Anterior cingulate cortex (tissue), 58 donors: ENCODE measurements at places on chromosomes 5 and 9.

DNA sequence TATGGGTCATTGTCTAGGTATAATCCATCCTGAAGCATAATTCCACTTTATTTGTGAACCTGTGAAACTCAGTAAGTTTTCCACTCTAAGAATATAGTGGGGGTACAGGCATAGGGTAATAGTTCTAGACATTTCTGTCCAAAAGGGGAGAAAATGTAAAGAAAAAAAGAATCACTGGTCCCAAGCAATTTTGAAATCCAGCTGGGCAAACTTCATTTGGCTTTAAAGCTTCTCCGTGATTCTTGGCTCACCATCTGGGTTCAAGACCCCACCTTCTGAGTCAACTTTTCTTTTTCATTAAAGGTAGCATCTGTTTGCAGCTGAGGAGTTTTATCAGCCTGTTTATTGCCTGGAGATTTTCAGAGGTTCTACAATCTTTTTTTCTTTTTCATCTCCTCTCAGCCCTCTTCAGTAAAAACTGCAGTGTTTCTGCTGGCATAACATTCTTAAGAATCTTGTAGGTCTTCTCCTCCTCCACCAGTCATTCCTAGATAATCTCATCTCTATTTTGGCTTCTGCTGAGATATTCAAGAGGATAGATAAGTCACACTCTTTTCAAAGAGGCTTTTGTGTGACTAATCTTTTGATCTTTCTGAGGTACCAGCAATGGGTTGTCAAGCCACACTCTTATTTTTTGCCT lies 126.1 kb upstream of the PITX1 start:
- no peak for DNase-seq

GRCh38 chr5:54874337-54875021 lies 110.9 kb downstream of the ESM1 start:
- DNase-seq = no peak

DNA sequence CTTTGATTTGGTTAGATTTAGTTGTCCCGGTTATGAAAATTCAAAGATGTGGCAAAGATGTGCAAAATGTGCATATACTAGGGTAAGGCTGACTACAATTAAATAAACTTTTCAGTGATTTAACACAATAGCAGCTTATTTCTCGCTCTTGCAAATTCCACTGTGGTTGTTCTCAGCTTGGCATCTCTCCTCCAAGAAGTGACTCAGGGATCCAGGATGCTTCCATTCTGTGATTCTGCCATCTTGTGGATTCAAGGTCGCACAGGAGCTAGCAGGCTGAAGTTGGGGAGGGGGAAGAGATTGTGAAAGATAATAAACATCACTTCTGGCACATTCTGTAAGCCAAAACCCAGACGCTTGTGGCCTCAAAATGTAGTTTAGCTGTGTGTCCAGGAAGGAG lies 60.1 kb upstream of the TGFBR1 start:
- DNase-seq = no peak

DNA sequence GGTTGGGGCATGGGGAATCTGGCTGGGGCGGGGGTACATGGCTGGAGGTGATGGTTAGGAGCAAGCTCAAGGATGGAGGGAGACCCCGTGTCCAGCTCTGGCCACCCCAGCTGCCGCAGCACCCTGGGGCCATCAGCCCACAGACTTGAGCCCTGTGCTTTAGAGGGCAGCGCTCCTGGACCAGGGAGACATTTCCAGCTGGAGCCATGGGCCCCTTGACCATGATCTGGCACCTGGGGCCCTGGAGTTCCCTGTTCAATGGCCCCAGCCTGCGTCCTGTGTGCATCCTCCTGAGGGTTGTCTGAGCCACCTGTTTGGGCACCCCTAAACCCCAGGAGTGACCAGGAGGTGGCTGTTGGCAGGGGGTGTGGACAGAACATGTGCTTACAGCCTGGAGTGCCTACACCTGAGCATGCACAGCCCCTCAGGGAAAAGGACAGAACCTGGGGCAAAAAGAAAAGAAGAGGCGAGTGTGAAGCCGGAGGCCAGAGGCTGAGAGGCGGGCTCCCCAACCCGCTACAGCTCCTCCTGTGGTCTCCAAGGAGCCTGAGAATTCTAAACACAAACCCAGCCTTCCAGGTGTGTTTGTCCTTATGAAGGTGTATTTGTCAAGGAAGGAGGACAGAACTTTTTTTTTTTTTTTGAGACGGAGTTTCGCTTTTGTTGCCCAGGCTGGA lies 126.7 kb downstream of the C9orf50 start:
- no peak for DNase-seq

DNA sequence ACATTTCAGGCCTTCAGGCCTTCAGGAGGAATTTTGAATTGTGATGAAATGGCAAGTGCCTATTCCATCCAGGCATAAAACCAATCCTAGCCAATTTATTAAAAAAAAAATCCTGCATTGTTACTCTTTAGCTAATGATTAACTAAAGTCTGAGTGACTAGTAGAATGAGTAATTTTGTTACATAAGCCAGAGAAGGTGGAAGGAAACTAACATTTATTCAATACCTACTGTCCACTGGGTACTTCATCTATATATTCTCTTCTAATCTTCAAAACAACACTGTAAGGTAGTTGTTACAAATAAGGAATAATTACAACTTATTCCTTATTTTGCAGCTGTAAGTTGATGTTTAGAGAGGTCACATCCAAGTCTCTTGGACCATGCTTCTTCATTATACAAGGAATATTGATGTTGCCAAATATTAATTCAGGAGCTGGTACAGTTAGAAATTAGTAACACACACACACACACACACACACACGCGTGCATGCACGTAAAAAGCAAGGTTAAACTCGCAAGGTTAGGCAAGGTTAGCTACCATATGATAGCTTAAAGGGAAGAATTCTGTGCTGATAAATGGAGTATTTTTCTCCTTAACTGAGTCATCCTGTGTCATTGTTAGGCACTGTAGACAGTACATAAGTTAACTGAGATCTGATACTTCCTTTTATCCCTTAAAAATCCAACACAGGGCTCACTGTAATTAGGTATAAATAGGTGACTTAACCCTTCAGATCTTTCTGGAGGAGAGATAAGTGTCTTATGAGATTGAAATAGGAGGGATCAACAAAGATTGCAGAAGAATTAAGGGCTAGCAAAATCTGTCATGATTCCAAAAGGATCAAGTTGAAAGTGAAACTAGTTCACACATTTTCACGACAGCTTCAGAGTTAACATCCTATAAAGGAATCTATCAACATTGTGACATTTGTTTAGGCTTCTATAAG lies 596.9 kb downstream of the PDE4D start:
- DNase-seq = no peak

DNA sequence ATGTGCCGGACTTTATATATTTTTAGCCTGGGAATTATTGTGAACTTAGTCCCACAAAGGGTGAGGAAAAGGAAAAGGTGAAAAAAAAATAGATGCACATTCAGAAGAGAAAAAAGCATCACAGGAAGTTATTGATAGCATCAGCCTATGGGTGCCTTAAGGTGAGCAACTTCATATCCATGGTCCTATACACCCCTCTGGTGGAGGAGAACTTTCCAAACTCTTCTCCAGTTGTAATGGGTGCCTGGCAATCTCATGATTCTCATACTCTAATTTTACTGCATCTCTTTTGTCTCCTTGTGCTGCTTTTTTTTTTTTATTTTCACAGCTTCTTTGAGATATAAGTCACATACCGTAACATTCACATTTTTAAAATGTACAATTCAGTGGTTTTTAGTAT lies 107.4 kb downstream of the JAKMIP2 start:
- DNase-seq = no peak

DNA sequence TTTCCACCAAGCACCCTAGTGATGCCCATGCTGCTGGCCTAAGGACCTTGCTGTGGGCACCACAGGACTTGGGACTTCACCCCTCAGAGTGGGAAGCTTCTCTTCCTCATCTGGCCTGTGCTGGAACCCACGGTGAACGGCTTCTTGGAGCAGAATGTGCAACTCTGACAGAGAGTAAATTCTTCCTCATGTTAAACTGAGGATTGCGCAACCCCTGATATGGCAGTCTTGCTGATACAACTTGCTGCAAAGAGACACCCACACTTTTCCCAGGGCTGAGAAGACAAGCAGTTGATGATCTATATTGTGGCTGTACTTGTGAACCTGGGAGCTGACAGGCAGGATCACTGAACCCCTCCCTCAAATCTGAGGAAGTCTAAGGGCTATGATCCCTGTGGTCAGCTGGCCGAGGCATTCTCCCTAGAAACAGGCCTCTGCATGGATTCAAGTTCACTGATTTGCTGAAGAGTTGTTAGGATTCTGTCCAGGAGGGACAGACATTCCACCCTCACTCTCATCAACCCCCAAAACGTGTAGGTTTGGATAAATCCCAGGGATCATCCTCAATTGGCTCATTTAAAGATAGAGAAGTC lies 307.2 kb downstream of the MTRR start:
- no peak for DNase-seq

DNA sequence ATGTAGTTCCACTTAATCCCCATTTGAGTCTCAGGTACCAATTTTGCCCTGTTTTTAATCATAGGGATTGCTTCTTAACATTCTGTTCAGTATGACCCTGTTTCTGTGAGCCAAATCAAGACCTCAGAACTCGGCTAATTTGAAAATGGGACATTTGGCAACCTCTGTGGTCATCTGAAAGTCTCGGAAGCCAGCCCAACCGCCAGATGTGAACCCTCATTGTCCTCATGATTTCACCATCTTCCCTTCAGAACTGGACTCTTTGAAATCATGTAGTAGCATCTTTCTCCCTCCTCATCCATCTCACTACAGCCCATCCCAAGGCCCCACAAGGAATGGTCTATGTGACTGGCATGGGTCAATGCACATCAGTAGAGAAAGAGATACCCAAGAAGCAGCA lies 88.9 kb downstream of the S1PR3 start:
- no peak for DNase-seq

DNA sequence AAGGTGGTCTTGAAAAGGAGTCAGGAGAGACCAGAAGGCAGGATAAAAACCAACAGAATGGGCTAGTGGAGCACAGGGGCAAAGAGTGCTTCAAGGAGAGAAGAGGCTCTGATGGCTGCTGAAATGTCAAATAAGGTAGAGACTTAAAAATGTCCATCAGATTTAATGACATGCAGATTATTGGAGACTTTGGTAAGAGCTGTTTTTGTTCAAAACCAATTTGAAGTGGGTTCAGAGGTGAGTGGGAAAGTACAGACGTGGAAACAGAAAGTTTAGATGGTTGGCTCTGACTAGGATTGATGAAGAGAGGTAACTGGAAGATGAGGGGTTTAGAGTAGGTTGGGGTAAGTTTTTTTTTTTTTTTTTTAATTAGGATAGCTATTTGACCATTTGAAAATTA lies 14.1 kb downstream of the SLC25A46 start:
- DNase-seq = no peak

GRCh38 chr9:101736717-101737116 lies 1.7 kb downstream of the GRIN3A start:
- no peak for DNase-seq

DNA sequence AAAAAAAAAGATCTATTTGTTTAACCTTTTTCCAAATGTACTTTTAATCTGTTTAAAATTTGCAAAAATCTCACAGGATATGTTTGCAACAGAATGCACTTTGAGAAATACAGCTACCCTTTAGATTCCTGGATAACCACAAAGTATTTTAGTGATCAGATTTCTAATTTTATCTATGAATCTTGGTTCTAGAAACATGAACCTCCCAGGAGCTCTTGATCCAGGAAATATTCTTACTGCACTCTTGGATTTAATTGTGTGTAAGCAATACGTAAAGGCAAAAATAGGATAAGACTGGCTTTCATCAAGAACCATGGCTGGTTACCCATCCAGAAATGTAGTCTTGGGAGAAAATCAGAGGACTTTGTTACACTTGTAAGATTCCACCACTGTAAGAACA lies 1581.8 kb upstream of the WWC1 start:
- no peak for DNase-seq

DNA sequence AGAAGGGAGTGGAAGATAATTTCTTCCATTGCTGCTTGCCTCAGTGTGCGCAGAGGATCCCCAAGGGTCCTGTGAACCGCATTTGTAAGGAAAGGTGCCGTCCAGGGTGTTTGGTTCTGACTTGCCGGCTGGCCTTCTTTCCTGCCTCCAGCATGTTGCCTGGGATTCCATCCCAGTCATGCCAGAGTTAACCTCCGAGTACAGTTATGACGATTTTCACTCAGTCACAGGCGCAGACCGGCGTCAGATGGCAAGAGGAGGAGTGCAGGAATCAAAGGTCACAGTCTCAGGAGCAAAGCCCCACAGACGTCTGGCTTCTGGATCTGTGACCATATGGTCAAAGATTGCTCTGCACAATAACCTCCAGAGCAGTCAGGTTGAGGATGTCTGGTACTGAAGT lies 5.9 kb upstream of the GADD45G start:
- DNase-seq = no peak

- DNase-seq = no peak
Measured at GRCh38 chr5:146516151-146516475, at the start of gene GPR151. GPR151 (minus strand) TSS chr5:146516190; CDS start chr5:146516113, 77 bp downstream.

DNA sequence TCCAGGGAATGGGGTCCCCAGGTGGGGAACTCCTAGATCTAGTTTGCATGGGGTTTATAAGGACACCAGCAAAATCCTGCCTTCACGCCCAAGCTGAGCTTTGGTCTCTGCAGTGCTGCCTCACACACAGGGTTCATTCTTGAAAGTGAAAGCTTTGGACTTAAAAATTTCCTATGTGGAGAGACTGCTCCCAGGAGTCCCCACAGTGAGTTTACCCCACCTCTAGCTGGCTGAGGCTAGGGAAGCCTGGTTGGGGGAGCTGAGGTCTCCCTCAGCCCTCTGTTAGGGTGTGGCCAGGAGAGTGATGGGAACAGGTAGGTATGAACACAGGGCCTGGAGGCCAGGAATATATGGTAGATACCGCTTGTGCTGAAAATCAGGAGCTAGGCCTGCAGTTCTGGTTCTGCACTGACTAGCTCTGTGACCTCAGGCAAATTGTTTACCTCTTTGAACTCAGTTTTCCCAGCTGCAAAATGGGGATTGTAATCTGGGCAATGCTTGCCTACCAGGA lies 41.5 kb upstream of the LARP1 start:
- DNase-seq = no peak

DNA sequence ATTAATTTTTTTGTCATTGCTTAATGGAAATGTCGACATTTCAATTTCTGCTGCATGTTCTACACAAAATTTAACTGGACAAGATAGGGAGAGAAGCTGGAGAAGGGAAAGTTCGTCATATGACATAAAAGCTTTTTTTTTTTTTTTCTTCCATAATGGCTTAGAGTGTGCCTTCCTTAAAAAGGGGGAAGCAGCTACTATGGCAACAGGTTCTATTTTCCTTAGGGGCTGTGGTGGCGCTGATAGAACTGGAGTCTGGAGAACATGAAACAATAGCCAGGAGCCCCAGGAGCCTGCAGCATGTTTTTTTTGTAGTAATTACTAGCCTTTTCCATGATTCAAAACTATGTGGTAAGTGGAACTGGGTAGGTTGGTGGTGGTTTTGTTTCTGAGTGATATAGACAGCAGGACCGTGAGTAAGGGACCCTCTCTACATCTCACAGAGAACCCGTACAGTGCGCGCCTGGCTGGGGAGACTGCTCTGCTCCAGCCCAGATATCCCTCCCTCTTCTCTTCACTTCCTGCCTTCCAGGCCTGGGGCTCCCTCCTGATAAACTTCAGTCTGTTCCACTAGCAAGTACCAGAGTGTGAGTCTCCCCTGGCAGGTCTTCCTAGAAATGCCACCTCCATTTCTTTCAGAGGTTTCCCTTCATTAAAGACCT lies 301.6 kb downstream of the NR3C1 start:
- DNase-seq = no peak
